ENCODE measurements at places on chromosomes 2 and 18.

DNA sequence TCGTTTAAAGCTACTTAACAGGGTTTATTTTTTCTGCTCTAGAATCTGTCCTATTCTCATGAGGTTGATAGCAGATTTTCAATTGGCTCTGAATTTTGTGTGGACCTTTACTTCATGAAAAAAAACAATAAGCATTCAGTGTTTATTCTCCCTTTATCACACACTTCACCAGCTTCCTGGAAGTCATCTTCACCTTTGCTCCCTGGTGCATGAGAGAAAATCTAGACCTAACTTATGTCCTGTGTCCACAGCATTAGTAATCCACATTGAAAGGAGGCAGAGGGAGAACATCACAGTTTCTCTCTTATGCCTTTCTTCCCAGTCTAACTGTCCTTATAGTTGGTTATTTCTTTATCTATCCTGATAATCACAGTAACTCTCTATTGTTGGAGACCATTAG is 316.1 kb downstream of the PTH2R start:
- DNase-seq, result no peak

DNA sequence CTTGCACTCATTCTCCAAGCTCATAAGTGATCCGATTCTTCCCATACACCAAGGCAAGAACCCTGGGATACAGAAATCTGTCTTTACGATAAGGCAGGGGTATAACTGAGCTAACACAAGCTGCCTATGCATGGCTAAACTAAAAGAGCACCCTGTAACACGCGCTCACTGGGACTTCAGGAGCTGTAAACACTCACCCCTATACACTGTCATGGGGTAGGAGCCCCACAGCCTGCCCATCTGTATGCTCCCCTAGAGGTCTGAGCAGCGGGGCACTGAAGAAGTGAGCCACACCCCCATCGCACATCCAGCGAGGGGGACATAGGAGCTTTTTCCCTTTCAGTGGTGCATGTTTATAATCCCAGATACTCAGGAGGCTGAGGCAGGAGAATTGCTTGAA is 46.7 kb downstream of the METTL8 start:
- DNase-seq, result no peak

GRCh38 chr2:162524192-162524591 is 180.3 kb downstream of the GCA start:
- DNase-seq, result no peak

DNA sequence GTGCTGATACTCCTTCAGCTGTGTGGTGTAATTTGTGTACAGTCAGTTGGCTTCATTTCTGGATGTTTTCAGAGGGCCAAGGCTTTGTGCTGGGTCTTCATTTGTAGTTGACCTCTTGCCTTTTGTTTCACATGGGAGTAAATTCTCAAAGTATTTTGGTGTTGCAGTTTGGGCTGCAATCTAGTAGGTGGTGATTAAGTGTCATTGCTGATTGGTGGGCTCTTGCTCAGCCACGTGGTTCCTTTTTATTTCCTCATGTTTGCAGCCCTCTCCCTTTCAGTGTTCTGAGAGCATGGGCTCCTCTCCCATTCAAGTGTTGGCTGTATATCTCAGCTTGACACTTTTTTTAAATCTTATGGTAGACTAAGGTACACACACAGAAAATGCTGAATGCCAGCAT is 96.8 kb downstream of the SNTG2 start:
- no peak for DNase-seq

- DNase-seq, result no peak
Measured at GRCh38 chr2:43790147-43790546, 16.3 kb downstream of the DYNC2LI1 start.

DNA sequence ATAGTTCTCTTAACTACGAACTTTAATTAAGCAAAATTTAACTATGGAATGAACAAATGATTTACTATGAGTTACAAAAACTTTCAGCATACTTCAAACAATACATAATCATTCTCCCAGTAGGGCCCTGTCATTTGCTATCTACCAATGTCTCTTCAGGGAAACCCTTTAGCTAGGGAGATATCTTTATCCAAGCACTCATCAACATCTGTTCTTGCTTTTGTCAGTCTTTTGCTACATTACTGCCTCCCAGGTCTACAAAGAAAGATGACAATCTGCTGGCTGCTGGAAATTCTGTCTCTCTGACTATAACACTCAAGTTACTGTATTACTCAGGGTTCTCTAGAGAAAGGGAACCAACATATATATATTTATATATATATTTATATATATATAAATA is 1626.3 kb upstream of the CELF4 start:
- no peak for DNase-seq

GRCh38 chr2:110702514-110703380 is 24.9 kb upstream of the BUB1 start:
- DNase-seq, result no peak

GRCh38 chr18:43159086-43159770 is 43.7 kb upstream of the RIT2 start:
- no peak for DNase-seq

DNA sequence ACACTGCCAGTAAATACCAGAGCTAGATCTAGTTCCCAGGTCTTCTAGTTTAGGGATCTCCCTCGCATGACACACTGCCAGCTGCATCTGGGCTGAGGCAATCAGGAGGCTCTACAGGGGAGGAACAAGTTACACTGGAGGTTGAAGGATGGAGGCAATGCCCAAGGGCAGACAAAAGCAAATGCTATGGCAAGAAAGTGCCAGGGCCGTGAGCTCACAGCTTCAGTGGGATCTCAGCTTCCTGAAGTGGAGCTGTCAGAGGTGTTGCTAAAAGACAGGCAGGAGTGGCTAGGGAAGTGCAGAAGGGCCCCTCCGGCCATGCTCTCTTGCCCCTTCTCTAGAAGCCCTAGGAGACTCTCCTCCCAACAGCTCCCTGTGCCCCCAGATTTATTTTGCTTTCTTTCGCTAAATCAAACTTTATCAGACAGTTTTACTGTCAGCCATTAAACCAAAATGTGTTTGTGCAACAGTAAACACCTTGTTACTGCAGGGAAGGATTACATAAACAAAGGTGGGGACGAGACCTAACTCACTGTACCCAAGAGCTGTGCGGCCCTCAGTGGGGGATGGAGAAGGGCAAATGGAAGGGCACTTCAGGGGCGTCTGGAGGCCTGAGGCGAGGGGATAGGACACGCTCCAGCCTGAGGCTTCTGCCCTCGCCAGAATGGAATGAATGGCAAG is 39.4 kb upstream of the PKDCC start:
- DNase-seq, result no peak

GRCh38 chr2:200306931-200307723 is 634 bp downstream of the SPATS2L start:
- DNase-seq, result no peak

DNA sequence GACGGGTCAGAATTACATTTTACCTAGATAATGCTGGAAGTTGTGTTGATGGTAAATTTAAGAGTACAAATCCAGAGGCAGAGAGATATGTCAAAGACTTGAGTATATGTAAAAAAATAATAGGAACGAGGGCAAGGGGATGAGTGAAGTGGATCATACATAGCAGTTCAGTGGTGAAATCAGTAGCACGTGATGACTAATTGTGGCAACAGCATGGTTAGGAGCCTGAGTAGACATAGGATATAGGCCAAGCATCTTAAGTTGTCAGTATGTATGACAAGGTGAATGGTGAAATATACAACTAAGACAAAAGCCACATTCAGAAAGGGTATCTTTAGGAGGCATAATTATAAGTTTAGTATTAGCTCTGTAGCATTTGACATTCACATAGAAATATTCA is 826.5 kb upstream of the PIK3C3 start:
- DNase-seq, result no peak

GRCh38 chr18:361941-362310 is 94.1 kb upstream of the THOC1 start:
- DNase-seq, result no peak

- DNase-seq, result no peak
Measured at GRCh38 chr2:34025196-34025595, 426.1 kb upstream of the FAM98A start.

DNA sequence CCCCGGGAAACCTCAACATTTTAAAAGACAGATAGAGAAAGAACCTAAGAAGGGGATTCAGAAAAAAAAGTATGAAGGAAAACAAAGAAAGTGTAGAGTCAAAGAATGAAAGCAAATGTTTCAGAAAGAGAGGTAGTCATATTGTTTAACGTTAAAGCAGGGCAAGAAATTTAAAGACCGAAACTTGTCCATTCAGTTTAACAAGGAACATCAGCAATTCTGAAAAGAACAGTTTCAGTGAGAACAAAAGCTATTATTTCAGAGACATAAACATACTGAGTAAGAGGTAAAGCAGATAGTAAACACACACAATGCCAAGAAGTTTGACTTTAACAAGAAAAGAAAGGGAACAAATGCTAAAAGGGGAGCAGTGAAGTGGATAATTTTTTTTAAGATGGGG is 41.1 kb downstream of the MBD2 start:
- DNase-seq, result no peak

GRCh38 chr2:146412625-146413024 is 1432.2 kb upstream of the ACVR2A start:
- no peak for DNase-seq

DNA sequence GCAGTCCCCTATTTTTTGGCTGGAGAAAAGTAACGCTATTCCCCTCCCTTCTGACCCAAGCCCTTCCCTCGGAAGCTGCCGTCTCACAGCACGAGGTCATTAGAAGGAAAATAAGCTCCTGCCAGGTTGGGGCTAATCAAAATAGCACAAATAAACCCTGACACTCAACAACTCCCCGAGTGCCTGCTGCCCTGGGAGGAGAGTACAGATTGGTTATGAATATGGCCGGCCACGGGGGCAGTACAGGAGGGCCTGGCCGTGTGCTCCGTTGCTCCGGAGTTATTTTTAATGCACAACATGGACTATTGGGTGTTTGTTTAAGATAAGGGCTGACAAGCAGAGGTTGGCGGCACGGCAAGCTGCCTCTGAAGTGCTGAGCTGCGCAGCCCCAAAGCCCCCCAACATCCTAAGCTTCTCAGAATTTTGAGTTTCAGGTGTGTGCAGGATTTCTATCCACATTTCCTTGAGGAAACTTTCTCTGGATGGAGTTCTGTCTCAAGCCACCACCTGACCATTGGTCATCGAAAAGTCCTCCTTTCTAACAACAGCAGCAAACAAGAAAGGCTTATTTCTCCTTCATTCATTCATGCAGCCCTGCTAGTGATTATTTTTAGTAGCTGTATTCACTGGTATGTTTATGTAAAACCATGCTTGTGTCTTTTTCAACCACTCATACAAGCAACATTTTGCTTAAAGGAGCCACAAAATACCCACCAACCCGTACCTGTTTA is 58.7 kb downstream of the PAX3 start:
- no peak for DNase-seq

- no peak for DNase-seq
Measured at GRCh38 chr2:219662566-219662965, 35.1 kb downstream of the SLC4A3 start.

- DNase-seq, result no peak
Measured at GRCh38 chr2:143719406-143719805, 590.2 kb downstream of the ARHGAP15 start.

- no peak for DNase-seq
Measured at GRCh38 chr2:32804205-32804604, 142.5 kb upstream of the LTBP1 start.

DNA sequence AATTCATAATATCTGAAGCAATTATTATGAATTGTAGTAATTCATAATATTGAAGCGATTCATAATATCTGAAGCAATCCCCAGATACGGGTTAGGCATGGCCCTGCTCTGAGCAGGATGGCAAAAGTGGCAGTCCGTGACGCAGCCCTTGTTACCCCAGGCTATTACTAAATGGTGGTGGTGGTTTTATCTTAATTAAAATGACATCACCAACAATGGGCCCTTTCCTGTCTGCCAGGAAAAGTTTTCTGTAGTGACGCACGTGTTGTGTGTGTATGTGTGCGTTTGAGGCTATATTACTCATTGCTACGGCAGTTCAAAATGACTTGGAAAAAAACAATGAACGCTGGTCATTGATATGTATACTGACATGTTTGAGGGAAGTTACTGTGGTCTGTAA is 10.6 kb upstream of the MOCOS start:
- DNase-seq, result no peak

- DNase-seq, result no peak
Measured at GRCh38 chr2:100524331-100524730, 38.5 kb upstream of the PDCL3 start.

DNA sequence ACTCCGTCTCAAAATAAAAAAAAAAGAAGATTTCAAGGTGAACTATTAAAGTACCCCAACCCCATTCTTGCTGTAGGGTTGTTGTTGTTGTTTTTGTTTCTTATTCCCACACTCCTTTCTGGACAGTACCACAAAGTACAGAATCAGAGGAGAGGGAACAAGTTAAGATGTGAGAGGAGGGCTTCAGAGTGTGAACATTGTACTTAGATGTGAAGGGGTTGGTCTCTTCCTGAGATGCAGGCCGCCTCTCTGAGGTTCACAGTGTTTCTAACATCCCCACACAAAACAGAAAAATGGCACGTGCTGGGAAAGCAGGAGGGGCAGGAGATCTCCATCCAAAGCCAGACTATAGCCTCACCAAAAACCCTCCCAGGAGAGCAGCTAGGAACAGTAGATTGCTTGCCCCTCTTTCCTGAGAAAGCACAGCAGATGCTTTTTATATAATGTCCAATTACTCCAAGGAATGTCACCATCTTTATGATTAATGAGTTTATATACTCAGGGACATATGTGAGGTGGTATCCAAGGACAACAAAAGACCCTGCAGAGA is 22.6 kb downstream of the ADD2 start:
- DNase-seq, result no peak

- peak; percentile 20 for DNase-seq
Measured at GRCh38 chr2:26144953-26145680, 27.8 kb upstream of the GAREM2 start.

GRCh38 chr18:69843015-69843414 is 104.7 kb downstream of the CD226 start:
- DNase-seq, result no peak

DNA sequence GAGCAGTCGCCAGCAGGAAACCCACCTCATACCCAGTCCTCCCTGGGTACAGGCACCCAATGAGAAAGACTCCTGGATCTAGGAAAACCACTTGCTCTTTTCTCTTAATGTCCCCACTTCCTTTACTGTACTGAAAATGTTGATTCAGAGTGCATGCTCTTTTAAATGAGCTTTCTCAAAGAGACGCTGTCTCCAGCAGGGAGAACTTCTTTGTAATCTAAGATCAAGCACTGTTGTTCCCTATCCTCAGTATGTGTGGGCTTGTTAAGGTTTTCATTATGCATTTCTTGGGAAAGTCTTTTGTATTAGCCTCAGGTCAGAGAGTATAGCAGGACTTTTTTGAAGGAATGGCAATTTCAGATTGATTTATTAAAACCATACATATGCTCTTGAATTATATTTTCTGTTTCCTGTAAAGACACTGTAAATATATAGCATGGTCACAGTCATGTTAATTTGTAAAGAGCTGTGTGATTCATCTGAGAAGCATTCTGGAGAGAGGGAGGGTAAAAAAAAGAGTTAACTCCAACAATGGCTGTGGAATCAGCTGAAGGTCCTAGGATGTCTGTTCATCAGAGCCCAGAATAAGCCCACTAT is 178.1 kb downstream of the MGAT5 start:
- DNase-seq, result no peak

DNA sequence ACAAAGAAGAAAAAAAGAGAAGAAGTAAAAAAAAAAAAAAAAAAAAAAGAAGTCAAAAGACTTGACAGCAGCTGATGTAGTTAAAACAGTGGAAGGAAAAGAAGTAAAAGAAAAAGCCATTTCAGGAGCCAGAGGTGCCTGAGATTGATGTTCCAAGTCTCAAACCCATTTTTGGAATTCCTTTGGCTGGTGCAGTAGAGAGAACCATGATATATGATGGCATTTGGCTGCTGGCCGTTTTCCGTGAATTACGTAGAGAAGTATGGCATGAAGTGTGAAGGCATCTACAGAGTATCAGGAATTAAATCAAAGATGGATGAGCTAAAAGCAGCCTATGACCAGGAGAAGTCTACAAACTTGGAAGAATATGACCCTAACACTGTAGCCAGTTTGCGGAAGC is 7.6 kb upstream of the CHST10 start:
- no peak for DNase-seq
